Fibroblast of the aortic adventitia (primary cell): ENCODE measurements at places on chromosomes 7 and 10.

DNA sequence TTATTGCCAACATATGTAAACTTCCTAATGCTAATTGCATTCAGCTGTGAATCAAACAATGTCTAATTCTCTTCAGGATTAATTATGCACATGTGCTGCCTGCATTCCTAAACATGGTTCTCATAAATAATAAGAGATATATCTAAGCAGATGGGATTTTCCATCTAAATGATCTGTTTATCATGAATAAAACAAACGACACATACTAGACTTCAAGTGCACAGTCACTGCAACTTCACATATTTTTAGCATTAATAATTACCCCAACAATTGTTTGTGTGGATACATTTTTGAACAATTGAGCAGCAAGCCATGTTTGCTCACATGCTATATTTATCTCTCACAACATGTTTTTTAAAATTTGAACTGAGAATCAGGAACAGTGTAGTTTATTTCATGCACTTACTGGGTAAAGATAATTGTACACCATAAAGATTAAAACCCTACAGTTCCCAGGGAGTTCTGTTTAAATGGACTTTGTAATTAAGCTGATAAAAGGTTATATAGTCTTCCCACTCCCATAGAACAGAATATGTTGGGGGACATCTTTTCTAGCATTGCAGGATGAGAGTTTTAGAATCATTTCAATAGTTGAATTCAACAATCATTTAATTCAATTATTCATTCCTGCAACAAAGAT, 378.5 kb downstream of the MDFIC start:
- peak; percentile 46 for DNase-seq

DNA sequence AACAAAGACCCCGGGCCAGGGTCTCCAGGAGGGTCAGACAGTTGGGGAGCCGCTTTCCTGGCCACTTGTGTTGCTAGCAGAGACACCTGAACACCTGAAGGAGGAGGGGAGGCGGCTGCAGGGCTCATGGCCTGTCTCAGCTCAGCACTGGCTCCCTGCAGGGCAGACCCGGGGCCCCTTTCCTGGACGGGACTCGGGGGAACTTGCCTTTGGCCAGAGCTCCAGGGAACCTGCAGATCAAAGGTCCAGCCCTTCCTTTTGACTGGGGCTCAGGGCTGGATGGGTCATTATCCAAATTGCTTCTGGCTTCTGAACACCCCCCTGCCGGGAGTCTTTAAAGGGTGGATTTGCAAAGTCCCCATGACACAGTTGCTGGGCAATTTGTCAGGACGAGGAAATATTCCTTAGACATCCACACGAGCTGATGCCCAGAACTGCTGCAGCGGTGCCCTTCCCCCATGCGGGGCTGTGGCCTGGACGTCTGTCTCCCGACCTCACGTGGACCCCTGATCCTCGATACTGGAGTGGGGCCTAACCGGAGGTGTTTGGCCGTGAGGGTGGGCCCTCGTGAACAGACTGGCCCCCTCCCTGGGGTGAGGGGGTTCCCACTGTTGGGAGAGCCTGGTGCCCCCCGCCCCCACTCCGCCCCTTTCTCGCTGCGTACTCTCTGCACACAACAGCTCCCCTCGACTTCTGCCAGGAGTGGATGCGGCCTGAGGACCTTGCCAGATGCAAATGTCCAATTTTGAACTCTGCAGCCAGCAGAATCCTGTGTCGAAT, 194.3 kb downstream of the ELFN1 start:
- no peak for DNase-seq

- DNase-seq, result peak; percentile 7
Observed at GRCh38 chr7:140074780-140075179, 12.0 kb upstream of the PARP12 start.

- DNase-seq, result no peak
Observed at GRCh38 chr7:70486977-70487376, 645.0 kb upstream of the GALNT17 start.

DNA sequence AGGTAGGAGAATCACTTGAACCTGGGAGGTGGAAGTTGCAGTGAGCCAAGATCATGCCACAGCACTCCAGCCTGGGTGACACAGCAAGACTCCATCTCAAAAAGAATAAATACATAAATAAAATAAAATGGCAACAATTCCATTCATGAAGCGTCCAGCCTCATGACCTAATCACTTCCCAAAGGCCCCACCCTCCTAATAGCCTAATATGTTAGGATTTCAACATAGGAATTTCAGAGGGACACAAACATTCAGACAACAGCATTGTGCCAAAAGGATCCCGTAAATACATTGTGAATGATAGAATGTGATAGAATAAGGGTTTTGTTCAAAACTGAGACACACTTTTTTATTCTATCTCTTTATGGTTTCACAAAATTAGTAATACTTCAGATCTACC, 90.3 kb downstream of the FAM107B start:
- DNase-seq, result peak; percentile 26

GRCh38 chr7:23981314-23981713, 271.3 kb downstream of the STK31 start:
- DNase-seq, result no peak

- DNase-seq, result no peak
Observed at GRCh38 chr7:20193873-20194272, 23.3 kb downstream of the MACC1 start.

DNA sequence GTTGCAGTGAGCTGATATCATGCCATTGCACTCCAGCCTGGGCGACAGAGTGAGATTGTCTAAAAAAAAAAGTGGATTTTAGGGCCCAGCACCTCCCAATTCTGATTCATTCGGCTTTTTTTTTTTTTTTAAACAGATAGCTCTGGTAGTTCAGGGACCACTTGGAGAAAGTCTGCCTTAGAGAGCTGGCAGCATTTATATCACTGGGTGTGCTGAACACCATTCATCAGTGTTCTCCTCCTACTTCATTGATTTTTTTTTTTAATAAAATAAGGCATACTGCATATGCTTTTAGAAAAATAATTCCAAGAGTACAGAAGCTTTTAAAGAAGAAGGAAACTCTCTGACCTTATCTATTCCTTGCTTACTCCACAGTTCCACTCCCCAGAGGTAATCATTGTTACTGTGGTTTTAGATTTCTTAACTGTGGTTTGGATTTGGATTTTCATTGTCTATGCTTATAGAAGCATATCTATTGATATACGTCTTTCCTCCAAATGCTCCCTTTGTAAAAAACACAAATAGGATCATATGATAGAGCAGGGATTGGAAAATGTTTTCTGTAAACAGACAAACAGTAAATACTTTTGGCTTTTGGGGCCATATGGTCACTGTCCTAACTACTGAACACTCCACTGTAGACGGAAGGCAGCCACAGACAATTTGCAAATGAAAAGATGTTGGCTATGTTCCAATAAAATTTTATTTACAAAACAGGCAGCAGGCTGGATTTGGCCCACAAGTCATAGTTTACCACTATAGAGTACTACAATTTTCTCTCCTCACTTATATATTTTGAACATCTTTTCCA, 21.1 kb upstream of the SAR1A start:
- DNase-seq, result peak; percentile 78

DNA sequence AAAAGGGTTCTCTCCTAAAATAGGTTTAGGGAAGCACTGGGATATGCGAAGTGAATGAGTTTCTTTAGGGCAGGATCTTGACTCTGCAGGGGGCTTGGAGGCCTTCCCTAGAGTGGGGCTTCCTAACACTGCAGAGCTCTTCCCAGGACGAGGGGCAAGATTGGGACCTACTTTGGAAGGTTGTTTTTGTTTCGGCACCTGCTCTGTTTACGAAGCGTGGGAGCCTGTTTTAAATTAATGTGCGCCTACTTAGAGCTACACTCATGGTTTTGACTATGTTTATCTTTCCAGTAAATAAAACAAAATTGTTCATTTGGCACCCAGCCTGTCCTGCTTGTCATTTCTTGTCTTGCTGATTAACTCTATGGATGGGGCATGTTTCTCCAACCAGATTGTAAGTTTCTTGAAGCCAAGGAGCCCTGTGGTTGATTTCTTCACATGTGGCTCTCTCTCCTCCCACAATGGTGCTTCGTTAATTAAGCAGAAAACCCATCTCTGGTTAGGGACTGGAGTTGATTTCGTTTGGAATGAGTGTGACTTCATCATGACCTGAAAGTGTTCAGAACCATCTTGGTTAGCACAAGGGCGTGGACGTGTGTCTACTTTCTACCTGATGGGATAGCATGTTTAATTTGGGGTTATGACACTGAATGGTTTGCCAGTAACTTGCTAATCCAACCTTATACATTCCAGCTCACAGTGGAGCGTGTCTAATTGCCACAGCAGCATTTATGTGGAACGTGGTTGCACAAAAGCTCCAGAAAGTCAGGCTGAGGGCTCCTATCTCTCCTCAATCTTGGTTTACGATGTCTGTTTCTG, 98.1 kb downstream of the TCF7L2 start:
- no peak for DNase-seq

DNA sequence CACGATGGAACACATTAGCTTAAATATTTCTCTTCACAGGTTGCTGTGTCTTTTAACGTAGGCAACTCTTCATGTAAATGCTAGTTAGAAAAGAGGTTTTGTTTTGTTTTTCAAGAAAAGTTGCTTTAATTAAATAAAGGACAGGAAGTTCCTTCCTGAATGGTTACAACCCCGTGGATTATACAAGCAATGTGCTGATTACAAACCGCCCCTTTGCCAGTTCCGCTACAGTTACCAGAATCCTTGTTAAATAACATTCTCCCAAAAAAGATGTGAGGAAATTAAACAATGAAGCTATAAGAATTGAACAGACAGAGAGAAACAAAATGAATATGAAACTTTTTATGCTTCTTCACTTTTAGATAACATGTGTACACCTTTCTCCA, 75.1 kb downstream of the LYZL2 start:
- peak; percentile 2 for DNase-seq

- no peak for DNase-seq
Observed at GRCh38 chr10:75002351-75002725, 109.1 kb upstream of the SAMD8 start.

DNA sequence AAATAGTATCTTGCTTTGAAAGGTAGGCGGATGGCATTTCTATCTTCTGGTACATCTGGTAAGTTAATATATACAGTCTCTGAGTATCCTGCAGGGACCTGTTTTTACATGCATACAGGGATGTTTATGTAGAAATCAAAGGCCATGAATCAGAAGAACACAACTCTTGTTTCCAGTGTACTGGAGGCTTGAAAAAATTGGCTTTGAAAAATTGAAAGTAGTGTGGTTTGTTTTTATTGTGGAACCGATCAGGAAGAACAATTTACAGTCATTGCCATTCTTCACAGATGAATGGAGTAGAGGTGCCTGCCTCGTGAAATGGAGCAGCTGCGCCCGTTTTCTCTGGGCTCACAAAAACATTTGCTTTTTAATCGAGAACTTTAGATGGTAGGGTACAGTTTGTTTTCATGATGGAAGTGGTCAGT, 54.0 kb upstream of the RPA3 start:
- no peak for DNase-seq

DNA sequence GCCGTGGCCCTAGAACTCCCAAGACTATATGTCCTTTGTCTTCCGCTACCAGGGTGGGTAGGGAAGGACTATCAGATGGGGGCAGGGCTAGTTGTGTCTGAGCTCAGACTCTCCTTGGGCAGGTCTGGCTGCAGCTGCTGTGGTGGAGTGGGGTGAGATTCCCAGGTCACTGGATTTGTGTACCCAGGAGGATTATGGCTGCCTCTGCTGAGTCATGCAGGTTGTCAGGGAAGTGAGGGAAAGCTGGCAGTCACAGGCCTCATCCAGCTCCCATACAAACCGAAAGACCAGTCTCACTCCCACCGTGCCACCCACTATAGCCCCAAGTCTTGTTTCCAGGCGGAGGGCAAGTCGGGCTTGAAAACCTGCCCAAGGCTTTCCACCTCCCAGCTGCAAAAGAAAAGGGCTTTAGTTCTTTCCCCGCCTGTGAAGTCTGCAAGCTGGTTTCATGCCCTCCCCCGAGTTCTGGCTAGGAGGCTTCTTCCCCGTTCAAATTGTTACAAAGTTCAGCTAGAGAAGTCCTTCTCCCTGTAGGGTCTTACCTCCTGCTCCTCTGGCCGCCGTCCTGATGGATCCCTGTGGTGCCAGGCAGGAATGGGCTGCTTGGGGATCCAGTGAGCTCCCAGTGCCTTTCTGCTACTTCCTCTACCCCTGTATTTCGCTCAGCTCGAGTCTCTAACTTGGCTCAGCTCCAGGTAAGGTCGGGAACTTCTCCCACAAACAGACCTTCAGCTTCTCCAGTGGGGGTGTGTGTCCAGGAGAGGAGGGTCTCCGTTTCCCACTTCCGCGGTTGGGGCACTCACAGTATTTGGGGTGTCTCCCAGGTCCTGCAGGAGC, 106.8 kb upstream of the FGL2 start:
- no peak for DNase-seq

GRCh38 chr7:30465046-30465810, 13.4 kb downstream of the NOD1 start:
- no peak for DNase-seq

DNA sequence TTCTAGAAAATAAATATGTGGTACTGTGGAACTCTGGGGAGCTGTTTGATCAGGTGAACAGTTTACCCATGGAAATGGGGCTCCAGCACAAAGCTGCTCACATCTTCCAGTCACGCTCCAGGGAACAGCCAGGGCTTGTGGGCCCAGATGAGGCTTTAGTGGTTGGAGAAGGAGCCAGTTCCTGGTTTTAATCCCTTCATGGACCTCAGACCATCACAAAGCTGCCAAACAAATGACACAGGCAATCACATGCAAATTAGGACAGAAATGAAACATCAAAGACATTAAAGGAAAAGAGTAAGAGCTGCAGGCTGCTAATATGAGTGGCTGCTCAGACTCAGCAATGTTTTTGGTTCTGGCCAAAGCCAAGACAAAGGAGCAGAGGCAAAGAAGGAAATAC, 2.2 kb upstream of the ATP6V0E2 start:
- no peak for DNase-seq

GRCh38 chr7:29146888-29147609, 712 bp upstream of the CPVL start:
- peak; percentile 10 for DNase-seq

DNA sequence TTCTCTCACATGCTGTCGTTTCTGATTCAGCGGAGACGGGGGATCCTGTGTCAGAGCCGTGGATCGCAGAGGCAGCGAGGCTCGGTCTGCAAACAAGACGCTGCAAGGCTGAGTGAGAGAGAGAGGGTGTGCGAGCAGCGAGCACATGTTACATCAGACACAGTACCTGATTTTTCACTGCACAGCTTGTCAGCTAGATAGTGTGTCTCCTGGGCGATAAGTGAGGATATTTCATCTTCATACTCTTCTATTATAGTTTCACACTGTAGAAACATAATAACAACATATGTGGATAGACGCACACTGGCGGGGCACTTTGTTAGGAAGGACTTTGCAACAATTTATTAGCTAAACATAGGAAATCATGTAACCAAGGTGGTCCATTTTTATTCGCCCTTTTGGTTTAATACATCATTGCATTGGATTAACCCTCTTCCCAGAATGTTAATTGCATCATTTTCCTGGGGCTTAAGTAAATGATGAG, 39.5 kb downstream of the CNPY1 start:
- no peak for DNase-seq
